T follicular helper cell (primary cell): ENCODE measurements at places on chromosomes 6 and 20.

DNA sequence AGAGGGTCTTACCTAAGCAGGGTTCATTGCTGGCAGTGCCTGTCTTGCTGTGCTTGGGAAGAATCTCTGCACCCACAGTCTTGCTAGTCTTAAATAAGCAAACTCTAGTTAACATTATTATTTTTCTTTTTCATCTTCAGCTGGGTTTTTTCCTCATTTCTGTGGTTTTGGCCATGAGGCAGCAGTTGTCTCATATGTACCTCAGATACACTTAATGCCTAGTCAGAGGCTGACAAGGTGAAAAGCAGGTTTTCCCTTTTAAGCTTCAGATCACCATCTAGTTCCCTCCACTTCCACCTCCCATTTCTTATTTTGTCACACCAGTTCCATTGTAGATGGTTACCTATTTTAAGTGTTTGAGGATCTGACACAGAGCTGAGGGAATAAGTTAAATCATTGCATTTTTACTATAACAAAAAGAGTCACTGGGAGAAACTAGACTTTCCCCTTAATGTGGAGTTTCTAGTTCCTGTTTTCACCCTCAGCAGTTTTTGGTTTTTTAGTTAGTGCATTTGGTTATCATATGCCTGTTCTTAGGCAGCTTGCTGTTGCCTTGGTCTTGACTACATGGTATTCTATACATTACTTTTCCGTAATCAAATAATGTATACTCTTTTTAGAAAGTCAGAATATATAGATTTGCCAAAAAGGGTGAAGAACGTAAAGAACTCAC lies 46.0 kb downstream of the AFDN start:
- DNase-seq, result no peak

DNA sequence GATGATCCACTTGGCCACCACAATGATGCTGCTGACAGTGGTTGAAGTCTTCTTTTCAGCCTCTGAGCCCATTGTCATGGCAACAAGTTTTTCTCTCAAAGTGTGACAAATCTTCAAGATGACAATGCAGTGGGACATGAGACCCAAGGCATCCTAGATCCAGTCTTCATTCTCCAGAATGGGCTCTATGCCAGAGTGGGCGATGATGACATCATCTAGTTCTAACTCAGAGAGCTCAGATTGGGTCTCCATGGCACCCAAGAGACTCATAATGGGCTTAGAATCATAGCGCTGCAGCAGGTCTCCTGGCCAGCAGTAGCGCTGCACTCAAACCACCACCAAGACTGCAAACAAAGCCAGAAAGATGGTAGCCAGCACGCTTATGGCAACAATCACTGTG lies 973.6 kb downstream of the EYS start:
- DNase-seq, result no peak

DNA sequence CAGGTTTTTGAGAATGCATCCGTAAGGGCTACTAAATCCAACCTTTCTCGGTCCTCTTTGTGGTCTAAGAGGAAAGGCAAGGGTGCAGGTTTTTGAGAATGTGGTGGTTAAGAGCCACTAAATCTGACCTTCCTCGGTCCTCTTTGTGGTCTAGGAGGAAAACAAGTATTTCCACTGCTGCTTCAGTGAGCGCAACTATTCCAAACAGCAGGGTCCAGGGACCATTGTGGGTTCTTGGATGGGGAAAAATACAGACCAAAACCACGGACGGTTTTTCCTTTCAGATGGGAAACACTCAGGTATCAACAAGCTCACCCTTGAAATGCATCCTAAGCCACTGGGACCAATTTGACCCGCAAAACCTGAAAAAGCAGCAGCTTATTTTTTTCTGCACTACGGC lies 21.9 kb downstream of the BTBD9 start:
- no peak for DNase-seq

GRCh38 chr20:53224851-53225250 lies 252.7 kb downstream of the TSHZ2 start:
- DNase-seq, result no peak

GRCh38 chr6:154356113-154356512 lies 490 bp downstream of the IPCEF1 start:
- no peak for DNase-seq

- DNase-seq, result no peak
Observed at GRCh38 chr20:5118220-5119142, 1.3 kb downstream of the PCNA start.

DNA sequence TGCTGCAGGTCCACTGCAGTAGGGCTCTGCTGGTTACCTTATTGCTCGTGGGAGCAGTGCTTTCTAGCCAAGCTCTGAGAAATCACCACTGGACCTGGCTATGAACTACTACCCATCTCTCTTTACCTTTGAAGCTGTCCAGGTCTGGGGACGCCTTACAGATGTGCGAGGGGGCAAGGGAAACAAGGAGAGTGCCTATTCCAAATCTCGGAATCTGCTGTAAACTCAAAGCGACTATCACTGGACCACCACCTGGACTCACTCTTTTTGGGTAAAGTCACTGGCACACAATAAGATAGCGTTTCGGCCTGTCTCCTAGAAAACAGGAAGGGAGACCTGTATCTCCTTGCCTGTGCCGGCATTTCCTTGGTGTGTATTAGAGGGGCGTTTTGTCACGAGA lies 5.3 kb downstream of the NRN1 start:
- DNase-seq, result no peak

GRCh38 chr6:104599821-104600638 lies 259.7 kb downstream of the HACE1 start:
- no peak for DNase-seq

DNA sequence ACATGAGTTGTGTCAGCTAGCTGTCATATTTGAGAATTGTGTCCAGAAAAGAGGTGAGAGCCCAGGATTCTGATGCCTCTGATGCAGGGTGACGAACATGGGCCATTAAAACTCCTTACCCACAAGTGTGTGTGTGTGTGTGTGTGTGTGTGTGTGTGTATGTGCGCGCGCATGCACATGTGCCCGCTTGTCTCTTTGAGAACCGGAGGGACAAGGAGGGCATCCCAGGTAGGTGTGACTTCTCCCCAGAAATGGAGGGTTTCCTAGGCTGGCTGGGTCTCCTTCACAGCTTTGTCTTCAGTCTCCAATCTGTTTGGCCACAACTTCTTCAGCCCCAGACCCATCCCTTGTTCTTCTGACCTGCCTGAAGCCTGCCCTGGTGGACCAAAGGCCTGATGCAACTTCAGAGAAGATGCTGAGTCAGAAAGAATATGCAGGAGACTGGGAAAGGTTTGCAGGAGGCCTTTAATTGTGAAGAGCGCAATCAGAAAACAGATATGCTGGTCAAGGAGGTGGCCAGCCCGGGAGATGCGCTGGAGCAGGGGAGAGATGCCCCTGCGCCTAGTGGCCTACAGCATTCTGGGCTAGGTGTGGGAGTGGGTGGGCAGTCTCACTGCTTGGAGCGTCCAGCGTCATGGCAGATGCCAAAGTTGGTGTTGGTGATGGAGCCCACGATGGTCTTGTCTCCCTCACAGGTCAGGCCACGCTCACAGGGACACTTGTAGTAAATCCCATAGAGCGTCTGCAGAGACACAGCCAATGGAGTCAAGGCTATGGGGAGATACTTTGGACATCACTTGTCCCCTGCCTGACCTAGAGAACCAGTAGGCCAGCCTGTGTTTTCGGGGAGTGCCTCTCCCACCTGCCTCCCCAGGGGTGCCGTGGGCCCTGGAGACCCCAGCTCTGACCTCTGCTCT lies 2.3 kb downstream of the CLPS start:
- DNase-seq, result no peak

DNA sequence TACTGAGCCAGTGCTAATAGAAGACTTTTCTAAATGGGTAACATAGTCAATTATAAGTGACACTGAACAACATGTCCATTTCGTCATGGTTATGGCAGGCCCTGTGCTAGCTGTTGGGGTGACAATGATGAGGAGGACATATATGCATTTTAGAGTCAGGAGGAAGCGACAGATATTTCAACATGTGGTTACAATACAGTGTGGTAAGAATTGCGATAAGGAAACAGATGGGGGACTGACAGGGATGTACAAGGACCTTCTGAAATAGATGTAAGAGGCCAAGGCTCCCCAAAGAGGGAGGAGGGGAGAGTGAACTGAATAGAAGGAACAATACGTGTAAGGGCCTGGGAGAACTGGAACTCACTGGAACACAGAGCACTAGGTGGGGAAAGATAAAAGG lies 11.7 kb downstream of the MMP24 start:
- DNase-seq, result no peak

GRCh38 chr20:34052414-34052813 lies 58.7 kb downstream of the RALY start:
- DNase-seq, result no peak

DNA sequence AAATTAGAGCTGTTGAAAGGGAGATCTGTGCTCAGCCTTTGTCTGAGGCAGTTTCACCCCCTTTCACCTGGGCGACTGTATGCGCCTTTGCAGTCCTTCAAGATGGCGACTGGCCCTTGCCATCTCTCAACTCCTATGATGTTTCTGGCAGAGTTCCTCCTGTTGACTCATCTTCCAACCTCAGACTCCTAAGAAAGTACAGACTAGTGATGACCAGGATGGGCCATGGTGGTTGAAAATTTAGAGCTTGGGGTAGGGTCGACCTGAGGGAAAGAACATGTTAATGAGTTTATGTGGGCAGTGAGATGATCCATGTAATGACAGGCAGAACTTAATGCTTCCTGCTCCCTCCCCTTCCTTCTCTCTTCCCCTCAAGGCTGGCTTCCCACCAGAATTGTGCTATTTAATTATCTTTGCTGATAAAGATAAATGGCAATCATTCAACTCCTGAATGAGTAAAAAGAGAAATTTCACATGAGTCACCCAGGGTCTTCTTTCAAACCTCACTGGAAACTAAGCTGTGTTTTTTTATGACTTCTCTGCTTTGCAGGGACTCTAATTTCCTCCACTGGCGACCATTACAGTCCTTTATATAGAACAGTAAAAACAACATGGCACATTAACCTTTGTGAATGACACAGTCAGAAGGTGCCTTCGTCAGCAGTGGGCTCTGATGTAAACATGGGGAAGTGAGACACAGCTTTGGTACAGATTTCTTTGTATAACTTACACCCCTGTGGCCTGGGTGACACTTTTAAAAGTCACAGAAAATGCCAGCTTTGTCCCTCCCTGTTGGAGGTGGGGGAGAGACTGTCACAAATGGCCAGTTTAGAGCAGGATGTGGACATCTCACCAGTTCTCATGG lies 103.5 kb downstream of the SCP2D1 start:
- no peak for DNase-seq

- no peak for DNase-seq
Observed at GRCh38 chr20:24157213-24157612, 168.6 kb upstream of the GGTLC1 start.

DNA sequence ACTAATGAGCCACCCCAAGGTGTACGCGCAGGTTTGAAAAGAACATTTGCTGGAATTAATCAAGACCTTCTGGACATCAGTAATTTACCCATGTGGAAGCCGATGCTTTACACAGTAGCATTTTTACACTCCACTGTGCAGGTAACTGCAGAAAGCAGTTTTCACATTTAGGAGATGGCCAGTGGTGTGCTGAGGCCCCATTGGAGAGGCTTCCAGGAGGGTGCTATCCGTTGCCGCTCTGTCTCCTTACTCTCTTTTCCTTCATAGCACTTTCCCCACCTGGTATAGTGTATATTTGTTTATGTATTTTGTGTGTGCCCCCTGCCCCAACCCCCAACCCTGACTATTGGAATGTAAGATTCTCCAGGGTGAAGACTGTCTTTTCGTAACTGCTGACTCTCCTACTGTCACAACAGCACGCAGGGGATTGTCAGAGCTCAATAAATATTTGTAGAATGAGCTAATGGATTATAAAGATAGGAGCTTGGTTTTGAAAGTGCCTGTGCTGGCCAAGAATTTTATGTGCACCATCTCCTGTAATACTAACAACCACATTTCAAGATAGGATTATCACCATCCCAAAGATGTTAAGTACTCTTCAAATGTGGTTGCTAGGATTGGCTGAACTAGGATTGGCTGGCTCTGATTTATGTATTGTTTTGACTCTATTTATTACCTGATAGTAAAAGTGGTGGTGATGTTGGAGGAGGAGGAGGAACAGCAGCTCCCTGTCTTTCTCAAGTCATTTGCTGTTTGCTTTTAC lies 74.0 kb upstream of the GLP1R start:
- DNase-seq, result no peak

- DNase-seq, result no peak
Observed at GRCh38 chr6:108616973-108617372, 56.3 kb downstream of the FOXO3 start.

GRCh38 chr6:6682225-6682624 lies 93.7 kb downstream of the LY86 start:
- no peak for DNase-seq

DNA sequence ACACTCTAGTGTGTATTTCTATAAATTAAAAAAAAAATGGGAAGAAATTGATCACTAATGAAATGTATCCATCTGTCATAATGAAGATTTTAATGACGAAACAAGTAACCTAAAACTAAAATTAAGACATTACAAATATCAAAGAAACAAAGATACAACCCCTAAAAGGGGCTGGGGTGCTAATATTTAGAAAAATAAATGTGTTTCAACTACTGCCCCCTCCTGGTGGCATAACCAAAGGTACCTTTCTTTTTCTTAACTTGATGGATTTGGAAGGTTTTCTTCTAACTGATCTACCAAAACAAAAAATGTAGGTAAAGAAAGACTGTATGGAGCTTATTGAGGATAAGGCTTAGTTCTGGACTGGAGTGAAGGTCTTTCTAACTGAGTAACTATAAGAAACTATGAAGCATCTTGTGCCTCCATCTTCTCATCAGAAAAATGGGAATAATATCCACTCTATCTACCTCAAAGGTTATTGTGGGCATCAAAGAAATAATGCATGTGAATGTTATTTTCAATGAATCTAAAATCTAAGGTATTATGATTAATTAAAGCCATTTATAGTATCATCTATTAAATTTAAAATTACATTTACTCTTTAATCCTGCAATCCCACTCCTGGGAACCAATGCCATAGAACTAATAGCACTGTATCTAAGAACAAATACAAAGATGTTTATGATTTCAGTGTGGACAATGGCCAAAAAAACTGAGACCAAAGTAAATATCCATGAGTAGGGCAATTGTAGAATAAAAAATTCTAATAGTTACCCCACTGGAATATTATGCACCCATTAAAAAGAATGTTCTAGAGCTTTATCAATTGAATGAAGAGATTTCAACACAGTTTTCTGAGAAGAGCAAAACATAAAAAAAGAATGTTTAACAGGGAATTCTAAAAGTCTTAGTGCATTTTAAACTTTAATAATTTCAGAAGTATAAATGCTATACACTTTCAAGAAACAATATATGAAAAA lies 117.2 kb downstream of the BACH2 start:
- no peak for DNase-seq

DNA sequence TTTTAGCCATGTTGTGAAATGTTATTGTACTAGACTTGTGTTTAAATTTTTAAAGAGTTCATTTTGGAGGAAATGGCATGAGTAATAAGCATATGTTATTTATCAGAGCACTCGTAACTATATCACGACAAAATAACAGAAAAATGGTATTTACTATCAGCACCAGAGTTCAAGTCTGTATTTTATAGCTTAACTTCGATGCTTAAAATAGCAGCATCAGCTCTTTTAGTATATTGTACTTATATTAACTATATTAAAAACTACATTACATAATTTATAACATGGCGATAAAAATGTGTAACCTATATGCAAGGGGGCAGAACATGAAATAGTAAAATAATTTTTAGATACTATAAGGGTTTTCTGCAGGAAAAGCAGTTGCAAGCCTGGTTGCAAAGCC lies 52.9 kb downstream of the ABRACL start:
- DNase-seq, result no peak
